ENCODE measurements at places on chromosomes 1 and 21.

GRCh38 chr1:191913260-191913977 lies 244.8 kb upstream of the RGS18 start:
- DNase-seq = no peak

GRCh38 chr1:14594045-14594444 lies 4.4 kb upstream of the KAZN start:
- DNase-seq = no peak

DNA sequence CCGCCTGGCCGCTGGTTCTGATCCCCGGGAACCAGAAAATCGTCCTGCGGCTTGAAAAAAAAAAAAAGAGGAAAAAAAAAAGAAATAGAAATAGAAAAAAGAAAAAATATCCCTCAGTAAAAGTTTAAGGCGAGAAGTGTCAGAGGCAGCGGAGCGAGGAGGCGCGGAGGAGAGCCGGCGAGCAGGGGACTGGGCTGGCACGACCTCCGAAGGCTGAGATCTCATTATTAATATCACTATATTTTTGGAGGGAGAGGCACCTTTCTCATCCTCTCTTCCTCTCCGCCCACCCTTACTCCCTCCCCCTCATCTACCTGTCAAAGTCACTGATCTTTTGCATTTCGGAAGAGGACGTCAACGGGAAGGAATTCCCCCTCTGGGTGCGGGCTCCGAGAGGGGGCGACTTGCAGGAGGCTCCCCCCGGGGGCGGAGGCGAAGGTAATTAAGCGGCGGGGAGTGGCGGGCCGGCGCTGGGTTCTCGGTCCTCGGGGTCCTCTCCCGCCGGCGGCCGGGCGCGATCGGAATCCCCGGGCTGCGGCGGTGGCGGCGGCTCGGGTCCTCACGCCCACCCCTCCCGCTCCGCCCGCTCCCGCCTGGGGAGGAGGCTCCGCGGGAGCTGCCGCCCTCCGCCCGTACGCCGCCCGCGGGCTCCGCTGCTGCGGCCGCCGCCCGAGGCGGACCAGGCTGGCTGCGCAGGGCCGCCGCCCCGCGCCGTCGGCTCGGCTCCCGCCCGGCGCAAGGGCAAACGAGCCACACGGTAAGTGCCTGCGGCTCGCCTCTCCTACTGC lies at the start of gene NTNG1:
Gene NTNG1 (plus strand): TSS at position 337 of the 788 bp plus-strand sequence.
- peak; percentile 42 for DNase-seq

GRCh38 chr21:45199201-45199600 lies 88.5 kb downstream of the POFUT2 start:
- no peak for DNase-seq

- DNase-seq = no peak
Measured at GRCh38 chr1:6489383-6489765, 2.1 kb downstream of the PLEKHG5 start.

- DNase-seq = no peak
Measured at GRCh38 chr1:119703666-119704450, 7.9 kb upstream of the PHGDH start.

DNA sequence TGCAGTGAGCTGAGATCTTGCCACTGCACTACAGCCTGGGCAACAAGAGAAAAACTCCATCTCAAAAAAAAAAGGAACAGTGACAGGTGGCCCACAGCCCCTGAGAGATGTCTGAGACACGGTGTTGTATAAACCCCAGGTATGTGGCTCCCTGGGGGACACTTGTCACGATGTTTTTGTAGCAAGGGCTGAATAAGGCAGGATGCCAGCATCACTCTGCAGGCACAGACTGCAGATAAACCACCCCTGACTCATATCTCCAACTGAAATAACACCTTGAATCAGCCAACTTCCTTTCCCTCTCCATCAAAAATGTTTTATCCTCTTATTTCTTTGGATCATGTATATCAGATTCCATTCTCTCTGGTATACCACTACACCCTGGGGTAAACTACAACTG lies 52.5 kb downstream of the NMNAT2 start:
- no peak for DNase-seq
